ENCODE measurements at places on chromosomes 1 and 21.

DNA sequence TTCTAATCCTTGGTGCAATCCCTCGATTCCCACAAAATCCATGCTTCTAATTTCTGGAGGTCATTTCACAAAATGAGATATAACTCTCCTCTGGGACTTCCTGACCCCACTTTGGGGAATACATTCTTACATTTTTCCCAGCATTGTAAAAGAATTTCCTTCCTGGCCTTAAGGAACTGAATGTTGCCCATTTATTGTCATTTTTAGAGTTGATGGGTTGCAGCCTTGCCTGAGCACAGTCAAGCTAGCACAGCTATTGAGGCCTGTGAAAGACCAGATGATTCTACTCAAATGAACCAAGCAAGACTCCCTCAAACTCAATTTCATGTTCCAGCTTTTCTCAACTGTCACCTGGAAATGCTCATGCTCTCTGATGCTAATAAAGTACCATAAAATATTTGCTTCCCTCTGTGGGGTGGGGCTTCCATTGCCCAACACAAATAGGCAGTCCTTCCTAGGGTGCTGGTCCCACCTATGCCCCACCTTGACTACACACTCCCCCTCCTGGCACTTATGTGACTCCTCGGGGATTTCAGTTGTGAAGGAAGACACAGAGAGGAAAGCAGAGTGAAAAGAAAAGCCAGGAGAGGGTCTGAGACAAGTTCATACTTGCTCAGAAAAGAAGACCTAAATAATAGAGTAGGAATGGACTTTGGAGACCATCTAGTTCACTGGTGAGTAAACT lies 24.0 kb upstream of the CDC7 start:
- no peak for DNase-seq

DNA sequence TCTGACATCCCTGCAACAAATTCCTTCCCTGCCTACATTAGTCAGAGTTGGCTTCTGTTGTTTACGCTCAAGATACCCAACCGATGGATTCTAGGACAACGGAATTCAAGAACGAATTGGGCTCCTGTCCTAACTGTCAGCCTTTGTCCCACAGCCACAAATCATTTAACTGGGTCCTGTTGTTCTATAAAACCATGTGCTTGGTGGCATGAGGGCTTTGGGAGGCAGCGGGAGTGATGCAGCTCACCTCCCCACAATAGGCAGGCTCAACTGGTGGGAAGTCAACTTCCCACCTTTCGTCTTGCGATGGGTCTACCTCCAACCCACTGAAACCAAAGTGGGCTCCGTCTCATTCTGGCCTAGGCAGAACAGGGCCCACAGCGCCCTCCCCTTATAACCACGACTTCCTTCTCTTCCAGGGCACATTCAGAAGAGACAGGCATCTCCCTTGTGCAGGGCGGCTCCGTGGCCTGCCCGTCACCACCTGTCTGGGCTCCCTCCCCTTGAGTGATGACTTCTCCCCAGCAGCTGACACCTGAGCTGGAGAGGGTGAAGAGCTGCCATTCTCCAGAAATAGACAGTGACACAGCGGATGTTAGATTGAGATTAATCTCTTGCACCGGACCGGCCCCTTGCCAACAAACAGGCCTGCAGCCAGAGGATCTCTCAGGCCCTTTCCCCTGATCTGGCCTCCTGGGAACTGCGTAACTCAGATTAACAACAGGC lies 26.5 kb downstream of the LRRC38 start:
- DNase-seq, result no peak

DNA sequence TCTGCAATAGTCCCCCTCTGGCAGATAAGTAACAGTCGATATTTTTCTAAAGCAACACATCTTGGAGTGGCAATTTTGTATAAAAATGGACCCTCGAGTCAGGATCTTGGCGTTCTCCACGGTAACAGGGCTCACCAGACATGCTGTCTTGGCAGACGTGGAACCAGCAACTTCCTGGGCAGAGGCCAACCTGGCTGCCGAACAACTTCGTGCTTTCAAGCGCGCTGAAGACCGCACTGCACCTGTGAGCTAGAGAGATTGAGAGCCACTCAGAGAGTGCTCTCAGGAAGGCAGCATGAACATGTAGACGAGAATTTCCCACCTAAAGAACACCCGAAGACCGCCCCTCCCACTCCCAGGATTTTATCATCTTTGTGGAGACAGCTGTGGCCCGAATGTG lies 7.3 kb downstream of the C1orf174 start:
- no peak for DNase-seq

GRCh38 chr1:202220733-202221132 lies 27.1 kb downstream of the LGR6 start:
- no peak for DNase-seq

DNA sequence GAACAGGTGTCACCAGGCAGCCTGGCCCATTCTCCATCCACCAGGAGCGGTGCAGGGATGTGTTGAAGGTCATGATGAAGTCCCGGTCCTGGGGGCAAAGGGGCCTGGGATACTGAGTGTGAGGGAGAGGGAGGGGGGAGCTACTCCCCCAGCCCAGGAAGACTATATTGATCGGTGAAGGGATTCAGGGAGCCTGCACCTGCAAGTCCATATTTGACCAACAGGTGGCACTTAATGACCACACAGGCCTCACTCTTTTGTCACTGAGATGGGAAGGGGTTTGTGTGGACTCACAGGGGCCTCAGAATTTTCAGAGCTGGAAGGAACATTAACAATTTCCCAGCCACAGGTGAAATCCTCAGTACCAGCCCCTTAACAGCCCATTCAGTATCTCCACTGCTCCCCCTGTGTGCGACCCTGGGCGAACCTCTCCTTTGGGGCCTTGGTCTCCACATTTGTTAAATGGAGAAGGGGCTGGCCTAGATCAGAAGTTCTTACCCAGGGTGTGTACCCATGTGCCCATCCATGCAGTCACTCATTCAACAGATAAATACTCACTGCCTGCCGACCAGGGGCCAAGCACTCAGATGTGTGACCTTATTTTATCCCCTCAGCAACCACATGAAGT lies 55.6 kb downstream of the NKAIN1 start:
- peak; percentile 45 for DNase-seq

DNA sequence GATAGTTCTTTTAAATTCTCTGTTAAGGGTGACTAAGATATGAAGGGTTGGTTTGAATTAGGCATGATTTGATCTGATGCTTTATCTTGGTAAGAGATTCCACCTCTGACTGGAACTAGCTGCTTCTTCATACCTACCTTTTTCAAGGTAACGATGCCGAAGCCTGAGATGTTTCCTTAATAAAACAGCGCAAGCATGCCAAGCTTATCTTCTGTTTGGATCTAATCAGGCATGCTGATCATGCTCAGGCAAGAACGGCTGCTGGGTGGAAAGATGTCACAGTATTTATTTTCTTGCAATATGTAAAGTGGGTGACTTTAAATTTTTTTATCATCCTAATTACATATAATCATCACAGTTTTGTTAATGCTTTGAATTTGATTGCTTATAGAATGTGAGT lies 148.7 kb downstream of the ADGRL2 start:
- DNase-seq, result no peak

- no peak for DNase-seq
Observed at GRCh38 chr1:234938135-234938534, 190.5 kb downstream of the TOMM20 start.

GRCh38 chr1:185825556-185825955 lies 91.4 kb downstream of the HMCN1 start:
- DNase-seq, result no peak

- DNase-seq, result no peak
Observed at GRCh38 chr21:38267136-38267755, 10.5 kb downstream of the KCNJ15 start.

- DNase-seq, result no peak
Observed at GRCh38 chr1:212506666-212507065, 73.9 kb downstream of the NENF start.

- no peak for DNase-seq
Observed at GRCh38 chr1:56814205-56814604, 5.0 kb downstream of the FYB2 start.
